LHCN-M2 (cell line): ENCODE measurements at places on chromosomes 11 and 22.

DNA sequence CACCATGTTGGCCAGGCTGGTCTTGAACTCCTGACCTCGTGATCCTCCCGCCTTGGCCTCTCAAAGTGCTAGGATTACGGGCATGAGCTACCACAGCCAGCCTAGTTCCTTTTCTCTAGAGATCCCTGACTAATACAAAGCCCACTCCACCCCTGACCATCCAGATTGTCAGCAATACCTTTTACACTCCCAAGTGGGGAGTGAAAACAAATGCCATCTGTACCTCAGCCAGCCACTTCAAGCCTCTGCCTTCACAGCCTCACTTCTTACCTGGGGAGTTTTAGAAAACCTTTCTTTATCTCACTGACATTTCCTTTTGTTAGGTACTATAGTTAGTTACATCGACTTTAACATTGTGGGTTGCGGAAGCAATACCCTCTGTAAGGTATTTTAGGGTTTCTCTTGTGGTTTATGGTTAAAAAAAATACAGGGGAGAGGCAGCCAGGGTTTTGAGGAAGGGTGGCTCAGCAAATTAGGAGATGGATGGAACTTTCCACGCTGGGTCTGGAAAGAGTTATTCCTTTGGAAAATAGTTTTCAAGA is 8.9 kb downstream of the TOM1 start:
- no peak for DNase-seq

DNA sequence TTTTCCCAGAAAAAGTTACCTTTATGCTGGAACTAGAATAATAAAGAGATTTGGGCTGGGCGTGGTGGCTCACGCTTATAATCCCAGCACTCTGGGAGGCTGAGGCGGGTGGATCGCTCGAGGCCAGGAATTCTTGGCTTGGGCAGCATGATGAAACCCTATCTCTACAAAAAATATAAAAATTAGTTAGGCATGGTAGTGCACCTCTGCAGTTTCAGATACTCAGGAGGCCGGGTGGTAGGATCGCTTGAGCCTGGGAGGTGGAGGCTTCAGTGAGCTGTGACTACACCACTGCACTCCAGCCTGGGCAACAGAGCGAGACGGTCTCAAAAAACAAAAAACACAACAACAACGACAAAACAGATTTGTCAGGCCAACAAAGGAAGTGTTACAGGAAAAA is 119.3 kb upstream of the OR9Q1 start:
- no peak for DNase-seq

GRCh38 chr11:2461253-2461955 is 16.6 kb downstream of the KCNQ1 start:
- DNase-seq: no peak

GRCh38 chr11:126634963-126635362 is 279.5 kb downstream of the ST3GAL4 start:
- DNase-seq: no peak

DNA sequence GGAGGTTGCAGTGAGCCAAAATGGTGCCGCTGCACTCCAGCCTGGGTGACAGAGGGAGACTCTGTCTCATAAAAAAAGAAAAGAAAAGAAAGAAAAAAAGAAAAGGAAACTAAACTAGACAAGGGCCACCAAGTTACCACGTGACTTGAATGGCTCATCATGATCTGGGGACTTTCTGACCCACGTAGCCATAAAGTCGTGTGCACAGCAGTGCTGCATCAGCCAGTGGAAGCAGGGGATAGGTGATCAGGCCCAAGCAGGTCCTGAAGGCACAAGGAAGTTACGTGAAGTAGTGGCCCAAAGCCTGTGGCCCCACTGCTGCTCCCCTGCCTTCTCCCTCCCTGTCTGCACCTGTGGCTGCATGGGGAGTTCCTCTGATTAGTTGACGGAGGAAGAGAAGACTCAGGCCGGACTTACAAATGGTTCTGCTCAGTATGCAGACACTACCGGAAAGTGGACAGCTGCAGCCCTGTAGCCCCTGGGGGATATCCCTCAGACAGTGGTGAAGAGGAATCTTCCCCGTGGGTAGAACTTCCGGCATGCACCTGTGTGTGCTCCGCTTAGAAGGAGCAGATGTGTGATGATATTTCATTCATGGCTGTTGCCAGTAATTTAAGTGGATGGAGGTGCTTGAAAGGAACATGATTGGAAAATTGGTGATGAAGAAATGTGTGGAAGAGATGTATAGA is 18.2 kb upstream of the CD81 start:
- DNase-seq: no peak

DNA sequence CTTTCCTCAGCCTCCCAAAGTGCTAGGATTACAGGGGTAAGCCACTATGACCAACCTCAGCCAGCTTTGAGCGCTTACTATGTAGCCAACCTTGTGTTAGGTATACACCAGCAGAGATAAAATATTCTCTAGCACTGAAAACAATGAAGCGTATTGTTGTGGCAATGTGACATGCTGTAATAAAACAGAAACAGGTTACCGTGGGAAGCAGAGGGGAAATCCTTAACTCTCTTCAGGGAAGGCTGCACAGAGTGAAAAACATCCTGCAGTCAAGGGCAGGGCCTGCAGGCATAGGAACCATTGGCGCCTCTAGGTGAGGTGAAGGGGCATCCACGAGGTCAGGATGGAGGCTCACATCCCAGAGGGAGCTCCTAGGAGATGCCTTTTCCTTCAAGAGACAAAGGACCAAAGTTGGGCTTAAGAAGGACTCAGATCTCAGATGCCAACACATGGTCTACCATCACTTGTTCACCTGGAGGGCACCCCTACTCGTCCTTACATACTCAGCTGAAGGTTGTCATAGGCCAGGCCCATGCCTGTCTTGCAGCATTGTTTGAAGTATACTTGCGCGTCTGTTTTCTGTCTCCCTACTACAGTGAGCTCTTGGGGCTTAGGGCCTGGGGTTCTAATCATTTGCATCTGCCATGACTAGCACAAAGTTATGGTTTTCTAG is 8.0 kb downstream of the POLD4 start:
- DNase-seq: no peak
